Effector CD4-positive, alpha-beta T cell (primary cell): ENCODE measurements at places on chromosomes 2 and 18.

- DNase-seq: no peak
Measured at GRCh38 chr2:70671092-70671675, 96.8 kb downstream of the ADD2 start.

GRCh38 chr18:65259403-65259802 lies 491.4 kb upstream of the CDH7 start:
- DNase-seq: no peak

- DNase-seq: no peak
Measured at GRCh38 chr2:237270520-237270919, 143.4 kb downstream of the COL6A3 start.

GRCh38 chr2:189109921-189110397 lies 69.6 kb downstream of the COL5A2 start:
- no peak for DNase-seq

DNA sequence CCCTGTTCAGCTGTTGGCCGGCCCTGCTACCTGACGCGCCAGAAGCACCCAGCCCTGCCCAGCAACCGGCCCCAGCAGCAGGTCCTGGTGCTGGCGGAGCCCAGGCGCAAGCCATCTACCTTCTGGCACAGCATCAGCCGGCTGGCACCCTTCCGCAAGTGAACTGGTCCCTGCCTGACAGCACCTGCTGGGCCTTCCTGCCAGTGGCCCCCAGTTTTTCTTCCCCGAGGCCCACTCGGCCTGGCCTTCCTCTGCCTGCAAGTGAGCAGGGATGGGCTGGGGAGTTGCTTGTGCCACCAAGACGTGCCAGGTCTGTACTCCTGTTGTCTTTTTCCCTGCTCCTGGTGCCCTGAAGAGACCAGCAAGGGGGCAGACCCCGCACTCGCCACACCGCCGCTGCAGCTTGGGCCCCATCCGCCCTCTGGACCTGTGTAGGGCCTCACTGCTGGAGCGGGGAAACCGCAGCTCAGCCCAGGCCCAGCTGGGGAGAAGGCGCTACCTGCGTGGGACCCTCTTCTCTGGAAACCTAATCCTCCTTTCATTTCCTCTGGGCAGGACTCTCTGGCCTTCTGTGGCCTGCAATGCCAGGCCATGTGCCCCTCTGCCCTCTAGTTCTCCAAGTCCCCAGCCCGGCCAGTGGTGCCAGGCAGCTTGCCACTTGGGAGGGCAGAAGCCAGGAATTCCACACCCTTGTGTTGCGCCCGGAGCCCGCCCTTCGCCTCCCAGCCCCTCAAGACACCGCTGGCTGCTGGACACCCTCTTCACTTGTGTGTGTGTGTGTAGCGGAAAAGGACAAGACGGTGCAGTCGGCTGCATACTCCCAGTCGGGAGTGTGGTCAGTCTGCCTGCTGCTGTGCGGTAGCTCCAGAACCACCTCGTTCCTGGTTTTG lies 47.0 kb downstream of the FAM168B start:
- no peak for DNase-seq

DNA sequence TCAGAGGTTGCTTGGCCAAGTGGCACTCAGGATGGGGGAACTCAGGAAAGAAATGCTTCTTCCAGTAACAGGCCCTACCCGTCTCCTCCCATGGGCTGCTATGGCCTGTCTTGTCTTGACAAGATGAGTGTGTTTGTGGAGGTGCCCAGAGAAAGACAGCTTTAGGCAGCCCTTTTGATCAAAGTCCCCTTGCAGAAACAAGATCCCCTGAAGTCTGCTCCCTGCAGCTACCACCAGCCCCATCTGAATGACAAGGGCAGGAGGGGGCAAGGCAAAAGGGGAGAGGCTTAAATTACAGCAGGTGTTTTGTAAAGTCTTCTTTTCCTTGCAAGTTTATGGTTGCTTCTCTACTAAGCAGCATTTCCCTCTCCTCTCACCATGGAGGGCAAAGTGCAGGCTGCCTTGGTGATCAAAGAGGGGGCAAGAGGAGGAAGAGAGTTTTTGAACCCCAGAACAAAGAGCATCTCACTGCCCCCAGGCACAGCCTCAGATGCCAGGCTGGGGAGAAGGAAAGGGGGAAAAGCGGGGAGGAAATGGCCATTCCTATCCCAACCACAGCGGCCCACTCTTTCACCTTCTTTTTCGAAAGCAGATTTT lies 6.7 kb downstream of the EVA1A start:
- DNase-seq: no peak

DNA sequence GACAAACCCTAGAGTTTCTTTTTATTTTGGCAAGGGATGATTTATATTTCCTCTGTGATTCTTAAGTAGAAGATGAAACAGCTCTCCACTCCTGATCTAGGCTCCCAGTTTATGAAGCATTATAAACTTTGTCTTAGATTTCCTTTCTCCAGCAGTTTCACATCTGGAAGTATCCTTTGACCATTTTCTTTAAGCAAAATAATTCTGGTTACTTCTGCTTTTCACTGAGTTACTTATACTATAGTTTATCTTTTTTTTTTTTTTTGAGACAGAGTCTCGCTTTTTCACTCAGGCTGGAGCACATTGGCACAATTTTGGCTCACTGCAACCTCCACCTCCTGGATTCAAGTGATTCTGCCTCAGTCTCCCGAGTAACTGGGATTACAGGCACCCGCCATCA lies 45.5 kb downstream of the KCMF1 start:
- DNase-seq: no peak

GRCh38 chr18:10023853-10024570 lies 110.2 kb downstream of the VAPA start:
- no peak for DNase-seq

GRCh38 chr2:163774862-163775261 lies 39.1 kb upstream of the FIGN start:
- DNase-seq: no peak

- DNase-seq: no peak
Measured at GRCh38 chr2:144583741-144584453, 64.0 kb upstream of the ZEB2 start.

DNA sequence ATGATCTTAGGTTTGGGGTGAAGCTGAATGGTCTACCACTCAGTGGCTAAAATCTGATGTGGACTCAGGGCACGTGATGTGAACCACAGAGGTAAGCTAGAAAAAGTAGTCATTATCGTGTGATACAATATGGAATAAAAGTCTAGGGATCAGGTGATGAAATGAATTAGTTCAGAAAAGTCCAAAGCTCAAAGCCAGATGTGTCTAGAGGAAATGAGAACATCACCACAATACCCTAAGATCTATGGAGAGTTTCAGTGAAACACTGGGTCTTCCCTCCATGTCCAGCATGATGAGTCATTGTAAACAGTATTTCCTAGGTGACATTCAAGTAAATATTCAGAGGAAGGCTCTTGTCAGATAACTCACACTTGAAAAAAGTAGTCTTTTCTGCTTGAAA lies 1257.4 kb upstream of the ZEB2 start:
- DNase-seq: no peak

DNA sequence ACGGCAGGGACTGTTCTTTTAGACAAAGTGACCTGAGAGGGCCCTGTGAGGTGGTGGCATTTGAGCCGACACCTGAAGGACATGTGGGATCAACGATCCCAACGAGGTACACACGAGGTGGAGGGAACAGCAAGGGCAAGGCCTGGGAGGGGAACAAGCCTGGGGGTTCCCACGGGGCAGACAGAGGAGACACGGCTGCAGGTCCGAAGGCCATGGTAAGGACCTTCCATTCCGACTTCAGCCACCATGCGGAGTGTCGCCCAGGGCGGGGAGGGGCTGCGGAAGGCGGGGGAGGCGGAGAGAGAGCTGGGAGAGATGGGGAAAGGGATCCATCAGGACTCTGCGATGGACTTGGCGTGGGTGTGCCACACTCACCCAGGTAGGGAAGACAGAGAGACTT lies 151.8 kb downstream of the HDAC4 start:
- no peak for DNase-seq

DNA sequence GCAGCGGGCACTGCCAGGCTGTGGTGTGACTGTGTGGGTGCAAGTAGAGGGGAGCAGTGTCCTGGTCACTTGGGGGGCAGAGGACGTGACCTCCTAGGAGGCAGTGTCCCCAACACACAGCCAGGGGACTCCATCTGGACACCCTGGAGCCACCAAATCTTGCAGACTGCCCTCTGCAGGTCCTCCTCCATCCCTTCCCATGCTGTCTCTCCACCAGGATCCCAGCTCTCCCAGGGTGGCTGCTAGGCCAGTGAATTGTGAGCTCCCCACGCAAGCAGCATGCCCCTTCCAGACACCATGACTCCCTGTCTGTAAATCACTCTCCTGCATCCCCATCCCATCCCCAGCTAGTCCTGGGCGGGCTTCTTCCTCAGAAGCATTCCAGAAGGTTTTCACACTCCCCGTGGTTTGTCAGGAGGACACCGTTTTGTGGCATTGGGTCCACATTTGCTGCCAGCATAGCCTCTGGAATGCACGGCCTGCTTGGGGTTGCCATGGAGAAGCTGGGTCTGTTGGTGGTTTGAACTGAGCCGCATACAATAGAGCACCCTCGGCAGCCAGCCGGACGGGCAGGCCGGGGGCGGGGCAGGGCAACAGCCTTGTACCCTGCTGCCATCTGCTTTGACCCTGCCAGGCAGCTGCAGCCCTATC lies 210.7 kb downstream of the KLHL29 start:
- no peak for DNase-seq

DNA sequence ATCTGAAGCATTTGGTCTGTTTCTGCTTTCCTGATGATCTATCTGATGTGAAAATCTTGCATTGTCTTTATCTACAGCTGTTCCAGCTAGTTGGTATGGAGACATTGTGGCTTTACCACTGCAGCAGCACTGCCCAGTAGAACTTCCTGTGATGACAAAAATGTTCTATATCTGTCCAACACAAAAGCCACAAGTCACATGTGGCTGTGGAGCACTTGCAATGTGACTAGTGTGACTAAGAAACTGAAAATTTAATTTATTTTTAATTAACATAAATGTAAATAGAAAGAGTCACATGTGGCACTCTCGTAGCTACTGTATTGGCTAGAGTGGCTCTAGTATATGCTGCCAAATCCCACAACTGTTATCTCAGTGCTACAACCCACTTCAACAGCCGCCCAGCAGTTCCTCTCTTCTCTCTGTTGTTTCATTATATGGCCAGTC lies 425.7 kb downstream of the SETBP1 start:
- DNase-seq: no peak

DNA sequence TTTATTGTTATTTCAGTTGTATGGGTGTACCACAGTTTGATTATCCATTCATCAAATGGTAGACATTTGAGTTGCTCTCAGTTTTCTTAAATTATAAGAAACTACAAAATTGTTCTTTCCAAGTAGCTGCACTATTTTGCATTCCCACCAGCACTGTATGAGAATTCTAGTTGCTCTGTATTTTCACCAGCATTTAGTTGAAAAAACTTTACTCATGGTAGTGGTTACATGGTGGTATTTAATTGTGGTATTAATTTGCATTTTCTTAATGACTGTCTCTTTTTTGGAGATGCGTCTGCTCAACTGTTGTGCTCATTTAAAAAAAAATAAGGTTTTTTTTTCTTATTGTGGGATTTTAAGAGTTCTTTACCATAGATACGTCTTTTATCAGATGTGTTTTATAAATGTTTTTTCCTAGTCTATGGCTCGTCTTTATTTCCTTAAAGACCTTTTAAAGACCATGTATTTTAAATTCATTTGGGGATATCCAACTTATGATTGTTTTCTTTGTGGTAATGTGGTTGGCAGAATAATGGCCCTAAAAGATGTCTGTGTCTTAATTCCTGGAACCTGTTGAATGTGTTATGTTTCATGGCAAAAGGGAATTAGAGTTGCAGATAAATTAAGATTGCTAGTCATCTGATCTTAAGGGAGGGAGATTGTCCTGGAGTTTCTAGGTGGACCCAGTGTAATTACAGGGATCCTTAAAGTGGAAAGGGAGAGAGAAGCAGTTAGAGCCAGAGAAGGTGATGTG lies 37.4 kb downstream of the UBE2F start:
- no peak for DNase-seq

GRCh38 chr2:233270951-233271350 lies 19.5 kb downstream of the ATG16L1 start:
- DNase-seq: no peak

DNA sequence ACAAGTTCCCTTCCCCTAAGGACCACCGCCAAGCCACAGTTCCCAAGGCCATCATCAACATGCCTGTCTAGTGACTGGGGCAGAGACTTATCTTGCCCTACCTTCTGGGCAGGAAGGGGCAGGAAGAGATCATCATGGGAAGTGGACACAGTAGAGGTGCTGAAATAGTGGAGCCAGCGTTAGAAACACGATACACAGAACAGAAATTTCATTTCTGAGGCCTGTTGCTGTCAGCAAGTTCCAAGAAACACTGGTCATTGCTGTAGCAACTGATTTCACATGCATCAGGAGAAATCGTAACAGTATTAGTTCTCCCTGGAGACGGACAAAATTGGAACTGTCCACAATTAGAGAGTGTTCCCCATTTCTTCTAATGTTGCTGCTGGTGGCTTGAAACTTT lies 83.0 kb downstream of the COLEC12 start:
- no peak for DNase-seq

DNA sequence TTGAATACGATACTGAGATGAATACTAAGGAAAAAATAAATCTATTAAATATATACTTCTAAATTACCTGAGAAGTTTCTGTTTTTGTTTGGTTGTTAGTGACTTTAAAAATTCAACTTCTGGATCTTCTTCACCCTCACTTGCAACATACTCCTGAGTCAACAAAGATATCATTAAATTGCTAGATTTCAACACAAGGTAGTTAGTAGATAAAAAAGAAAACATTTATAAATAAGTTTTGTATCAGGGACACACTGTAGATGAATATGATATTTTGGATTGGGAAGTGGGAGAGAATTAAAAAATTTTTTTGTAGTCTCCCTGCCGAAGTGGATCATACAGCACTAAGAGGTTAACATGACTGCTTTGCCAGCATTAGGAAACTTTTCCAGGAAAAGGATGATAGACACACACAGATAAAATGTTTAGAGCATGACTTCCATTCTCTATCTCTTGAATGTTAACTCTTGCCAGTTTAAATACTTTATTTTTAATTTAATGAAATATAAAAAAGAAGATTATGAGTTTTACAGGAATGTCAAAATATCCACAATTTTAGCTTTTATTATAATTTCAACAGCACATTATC lies 15.9 kb downstream of the SP9 start:
- DNase-seq: no peak
